ENCODE measurements at places on chromosomes 11 and 22.

- DNase-seq, result no peak
Measured at GRCh38 chr11:116730241-116730561, 42.6 kb downstream of the BUD13 start.

DNA sequence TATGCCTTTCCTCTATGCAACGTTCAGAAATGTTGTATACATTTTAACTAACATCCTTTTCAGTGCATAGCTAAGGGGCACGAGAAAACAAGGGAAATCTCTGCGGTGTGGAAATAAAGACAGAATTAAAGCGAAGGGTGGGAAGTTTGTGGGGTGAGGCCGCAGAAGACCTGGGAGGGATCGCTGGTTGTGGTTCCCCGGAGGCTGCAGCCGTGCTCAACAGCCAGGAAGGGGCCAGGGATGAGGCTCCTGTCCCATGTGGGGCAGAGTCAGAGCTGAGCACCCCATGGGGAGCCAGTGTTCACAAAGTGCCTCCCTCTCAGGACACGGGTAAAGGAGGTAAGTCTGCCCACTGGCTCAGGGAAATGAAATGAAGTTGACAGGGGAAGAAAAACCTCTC lies 67.5 kb downstream of the MYEOV start:
- no peak for DNase-seq

DNA sequence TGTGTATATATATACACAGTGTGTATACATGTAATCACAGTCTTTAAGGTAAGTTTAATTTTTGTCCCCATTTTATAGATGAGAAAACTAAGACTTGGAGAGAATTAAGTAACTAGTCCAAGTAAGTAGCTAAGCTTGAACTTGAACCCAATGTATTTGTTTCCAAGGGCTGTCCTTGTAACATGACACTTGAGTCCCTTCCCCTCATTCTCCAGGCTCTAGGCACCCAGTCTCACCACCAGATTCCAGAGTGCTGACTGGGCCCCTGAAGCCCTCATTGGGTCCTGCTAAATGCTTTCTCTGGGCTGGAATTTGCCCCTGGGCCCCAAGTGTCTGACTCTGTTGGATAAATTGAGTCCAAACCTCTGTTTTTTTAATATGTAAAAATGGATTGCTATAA lies 45.5 kb downstream of the ADM start:
- DNase-seq, result no peak

DNA sequence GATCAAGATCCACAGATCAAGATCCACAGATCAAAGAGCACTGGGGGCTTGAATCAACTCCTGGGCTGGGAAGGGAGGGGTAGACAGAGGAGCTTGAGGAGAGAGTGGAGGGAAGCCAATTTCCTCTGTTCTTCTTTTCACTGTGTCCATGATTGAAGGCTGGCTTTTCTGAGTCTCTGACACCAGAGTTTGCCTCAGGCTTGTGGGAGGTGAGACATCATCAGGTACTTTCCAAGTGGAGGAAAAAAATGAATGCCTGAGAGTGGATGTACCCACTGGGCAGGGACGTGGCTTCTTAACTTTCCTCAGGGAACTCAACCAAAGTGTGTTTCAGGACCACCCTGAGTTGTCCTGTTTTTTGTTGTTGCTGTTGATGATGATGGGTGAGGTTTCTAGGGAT lies 11.0 kb upstream of the HEPHL1 start:
- no peak for DNase-seq

- DNase-seq, result no peak
Measured at GRCh38 chr22:41333806-41334205, 32.5 kb downstream of the ZC3H7B start.

DNA sequence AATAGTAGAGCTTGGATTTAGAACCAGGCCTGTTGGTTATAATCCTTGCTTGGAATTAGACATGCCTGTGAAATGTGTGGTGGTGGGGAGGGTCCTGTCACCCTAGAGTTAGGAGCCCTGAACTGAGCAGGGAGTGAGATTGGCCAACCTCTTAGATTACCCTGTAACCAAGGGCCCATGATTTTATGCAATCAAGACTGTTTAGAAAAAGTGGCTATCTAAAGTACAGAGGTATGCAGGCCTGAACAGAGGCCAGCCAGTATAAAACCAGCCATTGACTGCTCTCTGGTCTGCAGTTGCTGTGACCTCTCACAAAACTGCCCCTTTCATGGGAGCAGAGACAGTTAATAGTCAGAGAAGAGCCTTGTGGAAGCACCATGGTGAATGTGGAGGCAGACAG lies 36.2 kb downstream of the SERPINH1 start:
- no peak for DNase-seq

- DNase-seq, result no peak
Measured at GRCh38 chr11:128882451-128882850, 8.7 kb upstream of the KCNJ5 start.

DNA sequence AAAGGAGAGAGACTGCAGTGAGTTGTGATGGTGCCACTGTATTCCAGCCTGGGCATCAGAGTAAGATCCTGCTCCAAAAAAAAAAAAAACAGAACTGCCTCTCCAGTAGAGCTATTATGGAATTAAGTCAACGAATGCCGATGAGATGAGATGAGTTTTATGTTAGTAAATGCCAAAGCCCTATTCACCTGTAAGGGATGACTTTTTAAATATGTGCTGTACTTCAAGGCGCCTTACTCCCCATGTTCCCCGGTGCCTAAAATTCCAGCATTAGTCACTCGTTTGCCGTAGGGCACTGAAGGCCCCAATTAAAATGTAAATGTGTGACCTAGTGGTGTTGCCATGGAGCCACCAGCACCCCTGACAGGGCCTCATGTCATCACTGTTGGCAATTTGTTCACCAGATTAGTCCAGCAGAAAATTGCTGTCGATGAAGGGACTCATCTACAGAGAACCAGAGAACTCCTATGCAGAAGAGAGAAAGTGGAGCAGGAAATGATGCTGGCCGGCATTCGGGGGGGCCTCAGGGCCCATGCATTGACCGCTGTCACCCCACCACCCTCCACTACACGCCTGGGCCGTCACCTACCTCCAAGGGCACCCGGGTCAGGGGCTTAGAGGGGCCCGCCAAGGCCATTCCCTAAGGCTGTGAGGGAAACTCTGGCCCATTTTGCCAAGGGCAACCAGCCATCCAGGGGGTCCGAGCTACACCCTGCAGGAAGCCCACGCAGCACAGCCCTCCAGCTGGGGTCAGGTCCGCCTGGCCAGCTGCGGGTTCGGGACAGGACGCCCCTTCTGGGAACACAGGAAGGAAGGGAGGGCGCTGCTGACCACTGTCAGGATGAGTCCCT lies 17.8 kb downstream of the LIF start:
- DNase-seq, result no peak

GRCh38 chr11:69770540-69770939 lies 4.6 kb downstream of the FGF4 start:
- no peak for DNase-seq

- peak; percentile 99 for DNase-seq
Measured at GRCh38 chr11:61971248-61972111, 4.0 kb upstream of the FTH1 start.

Data from inflammatory macrophage treated with lipopolysaccharide for 4 hours (primary cell).